ENCODE measurements at places on chromosomes 3 and 15. TPM values are rescaled to one million over a fixed set of nuclear protein-coding genes. Genes with fewer than 3 reads are reported as not detected.

Gene XCR1
- polyA plus RNA-seq = 0.27 TPM

Gene LMAN1L
- polyA plus RNA-seq = not detected

Gene GRM7
- not detected for polyA plus RNA-seq

Gene TLR9
- polyA plus RNA-seq = 0.44 TPM

Gene TRH
- polyA plus RNA-seq = 0.34 TPM

Gene TRIM71
- 0.15 TPM for polyA plus RNA-seq

Measured in forelimb muscle (tissue), 1 donor.